ENCODE measurements at places on chromosomes 4 and X. TPM values are rescaled to one million over a fixed set of nuclear protein-coding genes. Genes with fewer than 3 reads are reported as not detected.

Gene UGT2B10
- total RNA-seq = not detected

Gene CFI
- total RNA-seq = 4.2 TPM

Gene TENT5D
- not detected for total RNA-seq

Gene IL21
- total RNA-seq = not detected

Gene SGMS2
- total RNA-seq = 64.3 TPM

Gene PRAF2
- total RNA-seq = 18.1 TPM

Gene AMTN
- not detected for total RNA-seq

Gene WNK3
- total RNA-seq = 6.5 TPM

Gene EDA
- 2.5 TPM for total RNA-seq

Gene KIF4A
- total RNA-seq = 3.4 TPM

DNA sequence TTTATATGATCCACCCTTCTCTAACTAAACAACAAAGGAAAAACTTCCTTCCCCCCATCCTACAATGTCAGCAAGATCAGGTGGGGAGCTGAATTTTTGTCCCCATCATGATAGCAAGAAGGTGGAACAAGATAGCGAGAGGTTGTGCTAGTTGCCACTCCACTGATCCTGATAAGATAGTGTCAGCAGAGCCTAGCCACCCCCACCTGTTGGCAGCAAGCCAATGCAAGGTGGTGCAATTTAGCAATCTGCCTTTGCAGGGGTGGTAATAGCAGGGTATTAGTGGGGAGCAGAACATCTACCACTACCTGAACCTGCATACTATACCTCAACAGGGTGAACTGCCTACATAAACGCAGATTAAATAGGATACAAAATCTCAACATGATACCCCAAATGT lies 80.2 kb upstream of the MAMLD1 start:
- DNase-seq = no peak

GRCh38 chr4:166994686-166995085 lies 239.6 kb downstream of the SPOCK3 start:
- DNase-seq = no peak

GRCh38 chrX:102934624-102935023 lies 2.4 kb upstream of the RAB40AL start:
- DNase-seq = no peak

DNA sequence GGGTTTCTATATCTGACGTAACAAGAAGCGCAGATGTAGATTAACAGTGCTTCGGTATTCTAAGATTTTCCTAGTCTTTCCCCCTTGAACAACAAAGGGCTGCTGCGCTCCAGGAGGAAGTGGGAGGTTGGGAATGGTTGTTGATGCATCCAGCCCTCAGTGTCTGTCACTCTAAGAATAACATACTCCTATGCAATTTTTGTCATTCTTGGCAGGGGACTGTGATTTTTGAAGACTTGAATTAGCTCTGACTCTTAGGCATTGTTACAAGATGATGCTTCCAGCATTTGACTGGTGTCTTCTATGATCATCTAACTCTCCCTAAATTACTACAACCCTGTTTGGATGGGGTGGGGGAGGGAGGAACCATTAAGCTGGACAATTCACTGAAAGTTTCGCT lies 394.2 kb downstream of the ARHGAP24 start:
- DNase-seq = no peak

DNA sequence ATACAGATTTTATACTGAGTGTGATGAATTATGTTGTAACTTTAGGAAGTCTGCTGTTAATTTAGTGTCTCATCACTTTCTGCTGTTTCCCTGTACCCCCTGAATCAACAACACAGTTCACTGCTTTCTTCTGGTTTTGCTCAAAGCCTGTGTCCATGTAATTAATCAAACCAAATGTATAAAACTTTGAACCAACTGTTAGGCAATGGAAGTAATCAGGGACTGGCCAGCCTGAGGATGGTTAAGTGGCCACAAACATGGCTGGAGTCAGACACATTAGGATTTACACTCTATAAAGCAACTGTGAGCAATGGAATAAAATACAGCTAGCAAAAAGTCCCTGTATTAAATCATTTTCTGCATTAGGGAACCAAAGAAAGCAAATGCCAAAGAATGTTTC lies 42.6 kb downstream of the CXCL1 start:
- no peak for DNase-seq

GRCh38 chr4:91502365-91502764 lies 801.4 kb upstream of the GRID2 start:
- no peak for DNase-seq

DNA sequence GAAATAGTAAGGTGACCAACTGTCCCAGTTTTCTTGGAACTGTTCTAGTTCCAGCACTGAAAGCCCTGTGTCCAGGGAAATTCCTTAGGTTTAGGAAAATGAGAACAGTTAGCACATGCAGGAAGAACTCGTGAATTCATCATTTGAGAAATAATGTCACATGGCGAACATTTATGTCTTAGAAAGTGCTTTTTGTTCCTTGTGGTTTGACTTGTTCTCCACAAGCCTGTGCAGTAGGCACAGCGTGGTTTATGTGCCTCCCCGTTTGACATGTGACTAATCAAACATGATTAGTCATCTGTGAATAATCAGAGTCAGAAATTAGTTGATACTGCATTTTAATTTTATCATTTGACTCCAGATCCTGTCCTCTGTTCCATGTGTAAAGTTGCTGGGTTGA lies 556.0 kb upstream of the CPEB2 start:
- no peak for DNase-seq

- no peak for DNase-seq
Measured at GRCh38 chr4:53576676-53577372, 14.5 kb downstream of the LNX1 start.

GRCh38 chrX:25072247-25072646 lies 56.5 kb upstream of the ARX start:
- no peak for DNase-seq

GRCh38 chr4:145554691-145555090 lies 64.5 kb upstream of the MMAA start:
- no peak for DNase-seq

- no peak for DNase-seq
Measured at GRCh38 chr4:146317783-146318182, 103.4 kb downstream of the REELD1 start.

DNA sequence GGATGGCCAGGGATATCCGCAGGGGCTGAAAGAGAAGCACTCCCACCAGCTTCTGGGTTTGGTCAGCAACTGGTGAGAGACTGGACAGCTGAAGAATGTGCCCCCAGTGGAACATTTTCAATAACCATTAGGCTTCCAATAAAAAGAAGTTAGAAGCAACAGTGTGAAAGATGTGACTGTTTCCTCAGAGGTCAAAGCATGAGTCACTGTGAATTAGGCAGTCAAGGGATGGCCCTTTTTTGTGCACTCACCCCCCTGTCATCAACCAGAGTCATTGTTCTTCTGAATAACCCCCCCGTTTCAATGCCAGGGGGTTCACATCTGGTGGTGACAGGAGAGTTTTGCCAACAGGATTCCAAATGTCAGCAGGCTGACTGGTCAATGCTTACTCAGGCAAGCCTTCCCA lies 74.6 kb upstream of the SH3RF1 start:
- peak; percentile 35 for DNase-seq

GRCh38 chr4:131609039-131609438 lies 1540.1 kb upstream of the PCDH10 start:
- no peak for DNase-seq

DNA sequence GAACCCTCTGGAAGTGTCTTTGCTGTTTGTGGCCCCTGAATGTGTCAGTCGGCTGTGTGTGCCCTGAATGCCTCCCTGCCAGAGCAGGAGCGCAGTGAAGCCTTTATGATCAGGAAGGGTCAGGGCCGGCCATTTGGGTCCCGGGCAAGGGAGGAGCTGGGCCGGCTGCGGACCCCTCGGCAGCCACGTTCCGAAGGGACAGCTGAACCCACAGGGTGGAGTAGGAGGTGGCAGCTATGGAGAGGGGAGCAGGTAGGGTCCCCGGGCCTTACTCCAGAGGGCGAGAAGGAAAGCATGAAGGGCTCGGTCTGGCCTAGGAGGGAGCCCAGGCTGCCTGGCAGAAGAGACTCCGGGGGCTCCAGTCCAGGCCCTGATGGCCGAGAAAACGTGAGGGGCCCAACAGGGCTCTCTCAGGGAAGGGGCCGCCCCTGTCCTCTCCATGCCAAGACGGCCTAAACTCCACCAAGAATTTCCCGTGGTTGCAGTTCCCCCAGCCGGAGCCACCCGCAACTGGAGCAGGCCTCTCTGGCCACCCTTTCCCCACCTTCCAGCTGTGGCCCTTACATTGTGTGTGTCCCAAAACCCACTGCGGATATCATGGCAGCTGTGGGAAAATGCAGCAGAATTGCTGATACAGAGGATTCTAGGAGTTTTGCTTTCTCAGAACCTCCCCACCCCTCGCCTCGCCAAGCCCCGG lies 182.2 kb upstream of the STK26 start:
- DNase-seq = no peak

DNA sequence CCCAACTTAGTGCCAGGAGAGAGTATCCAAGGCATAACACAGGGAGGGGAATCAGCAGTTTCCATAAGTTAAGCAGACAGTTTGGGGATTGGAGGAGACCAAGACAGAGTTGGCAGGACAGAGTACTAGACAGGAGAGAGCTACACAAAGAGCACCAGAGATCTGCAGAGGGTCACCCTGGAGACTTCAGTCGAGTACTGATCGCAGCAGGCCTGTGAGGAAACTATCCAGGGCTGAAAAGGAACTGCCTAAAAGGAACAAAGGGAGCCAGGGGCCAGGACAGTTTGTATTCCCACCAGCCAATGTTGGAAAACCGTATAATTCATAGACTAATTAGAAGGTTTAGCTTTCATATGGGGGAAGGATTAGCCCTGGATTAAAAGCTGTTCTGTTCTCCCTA lies 80.6 kb upstream of the ENPP6 start:
- no peak for DNase-seq

GRCh38 chr4:110621839-110622751 lies 782 bp downstream of the PITX2 start:
- no peak for DNase-seq

DNA sequence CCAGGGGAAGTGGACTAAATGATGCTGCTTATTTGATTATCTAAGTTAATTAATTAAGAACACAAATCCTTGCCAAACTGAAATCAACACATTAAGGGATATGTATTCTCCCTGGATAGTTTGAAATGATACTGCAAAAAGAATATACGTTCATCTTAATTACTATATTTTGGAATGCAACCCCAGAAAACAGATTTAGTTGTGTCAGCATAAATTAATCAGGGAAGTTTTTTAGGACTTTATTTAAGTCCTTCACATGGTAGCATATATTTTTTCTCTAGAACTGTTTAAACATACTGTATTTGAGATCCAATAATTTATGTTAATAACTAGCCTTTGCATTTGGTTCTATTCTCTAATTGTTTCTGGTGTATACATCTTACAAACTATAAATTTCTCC lies 52.5 kb downstream of the NRK start:
- DNase-seq = no peak

GRCh38 chrX:138775517-138775916 lies 64.0 kb upstream of the FGF13 start:
- no peak for DNase-seq

DNA sequence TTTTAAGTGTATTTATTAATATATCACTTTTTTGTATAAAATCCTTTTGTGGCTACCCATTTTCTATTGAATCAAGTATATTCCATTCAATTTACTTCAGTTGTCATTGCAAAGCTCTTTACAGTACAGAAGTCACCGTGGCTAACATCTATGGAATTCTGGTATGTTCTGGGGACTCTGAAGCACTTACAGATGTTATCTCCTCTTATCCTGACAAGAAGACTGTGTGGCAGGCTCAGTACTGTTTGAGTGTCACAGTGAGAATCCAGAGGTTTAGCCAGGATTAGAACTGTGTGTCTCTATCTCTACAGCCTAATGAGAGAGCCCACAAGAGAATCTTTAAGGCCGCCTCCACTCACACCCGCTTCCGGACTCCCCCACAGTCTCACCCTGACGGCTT lies 78.2 kb upstream of the SORBS2 start:
- DNase-seq = no peak

DNA sequence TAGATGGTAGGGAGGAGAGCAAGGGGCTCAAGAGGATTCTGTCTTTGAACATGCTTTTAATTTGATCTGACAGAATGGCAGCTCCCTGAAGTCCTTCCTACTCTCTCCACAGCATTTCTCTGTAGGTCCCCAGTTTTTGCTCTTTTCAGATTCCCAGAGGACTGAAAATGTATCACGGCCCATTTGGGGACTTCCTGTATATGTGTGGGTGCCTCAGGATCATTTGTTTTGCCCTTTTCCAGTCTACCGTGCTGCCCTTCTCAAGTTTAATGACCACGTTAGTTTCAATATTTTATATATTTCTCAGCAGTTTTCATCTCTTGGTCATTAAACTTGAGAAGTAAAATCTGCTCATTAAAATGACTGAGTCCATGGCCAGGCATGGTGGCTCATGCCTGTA lies 2.3 kb downstream of the TBC1D1 start:
- DNase-seq = no peak
